ENCODE measurements at places on chromosomes 3 and 15. TPM values are rescaled to one million over a fixed set of nuclear protein-coding genes. Genes with fewer than 3 reads are reported as not detected.

Gene VGLL3
- 4.5 TPM for total RNA-seq

Gene BCL2A1
- total RNA-seq = 0.92 TPM

Gene NOX5
- total RNA-seq = not detected

Gene C2CD4A
- not detected for total RNA-seq

Gene IL12A
- total RNA-seq = 0.46 TPM

Gene RBM5
- 66.5 TPM for total RNA-seq

Gene SV2B
- 3.5 TPM for total RNA-seq

Gene SPPL2A
- 94.5 TPM for total RNA-seq

Gene AP4E1
- total RNA-seq = 6.4 TPM

Gene LMLN
- total RNA-seq = 9.8 TPM

Gene OGG1
- total RNA-seq = 10.5 TPM

Gene CHRNA5
- total RNA-seq = 3.7 TPM

Gene MASP1
- total RNA-seq = 129 TPM

Gene CCDC13
- 0.41 TPM for total RNA-seq

Gene NPAP1
- not detected for total RNA-seq

Gene CCRL2
- total RNA-seq = 1.2 TPM

Gene NANOGP8
- total RNA-seq = not detected

Gene HOMER2
- 53.7 TPM for total RNA-seq

Gene UROC1
- not detected for total RNA-seq

Gene MLF1
- total RNA-seq = 191 TPM

Gene RASL12
- total RNA-seq = 23.3 TPM

Gene IFT122
- 19.7 TPM for total RNA-seq

Gene GOLGA8Q
- total RNA-seq = 0.65 TPM

Gene CCDC39
- total RNA-seq = not detected

Gene POPDC2
- total RNA-seq = 605 TPM

Gene NEK11
- 1.3 TPM for total RNA-seq

Gene KIF7
- 2.2 TPM for total RNA-seq

Gene GALNT15
- 5.8 TPM for total RNA-seq

Gene HES1
- total RNA-seq = 11.4 TPM

Gene MFSD1
- 32.2 TPM for total RNA-seq

Gene GHSR
- not detected for total RNA-seq

Gene OSTN
- total RNA-seq = 0.11 TPM

Gene SUSD5
- total RNA-seq = 2.8 TPM

Gene C3orf22
- total RNA-seq = not detected

Gene SLC12A1
- not detected for total RNA-seq

Gene DNAH12
- total RNA-seq = not detected

Gene KATNBL1
- 19.3 TPM for total RNA-seq

Gene CCR3
- total RNA-seq = not detected

Gene MYH15
- 0.19 TPM for total RNA-seq

Gene RAB6B
- 58.8 TPM for total RNA-seq

Gene PCLAF
- 1.1 TPM for total RNA-seq

Gene CAMK2N2
- total RNA-seq = not detected

Gene NDN
- 40.0 TPM for total RNA-seq

Gene TMEM108
- 2.2 TPM for total RNA-seq

Gene GOLIM4
- total RNA-seq = 57.3 TPM

Gene CEP97
- total RNA-seq = 7.3 TPM

Gene ATP8B4
- total RNA-seq = 6.1 TPM

Gene NAALADL2
- total RNA-seq = 5.2 TPM
